ENCODE measurements at places on chromosomes 3 and 15.

- ATAC-seq = no peak
These were observed 163.6 kb upstream of the TBC1D5 start for GRCh38 chr3:17905996-17906395.

- ATAC-seq = no peak
These were observed 19.8 kb downstream of the TUBGCP4 start for GRCh38 chr15:43390723-43391122.

GRCh38 chr3:186003610-186004009, 65.8 kb upstream of the TRA2B start:
- ATAC-seq = no peak

DNA sequence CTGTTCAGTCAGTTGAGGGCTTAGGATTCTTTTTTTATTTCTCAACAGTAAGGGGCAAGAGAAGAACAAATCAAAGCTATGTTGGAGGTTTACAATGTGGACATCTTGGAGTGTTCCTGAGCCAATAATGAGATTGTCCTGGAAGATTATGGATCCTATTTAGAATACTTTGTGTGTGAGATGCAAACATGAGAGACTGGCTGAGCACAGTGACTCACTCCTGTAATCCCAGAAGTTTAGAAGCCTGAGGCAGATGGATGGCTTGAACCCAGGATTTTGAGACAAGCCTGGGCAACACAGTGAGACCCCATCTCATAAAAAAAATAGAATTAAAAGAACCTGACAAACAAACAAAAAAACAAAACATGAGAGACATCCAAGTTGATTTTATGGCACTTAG, 351.6 kb downstream of the GAP43 start:
- no peak for ATAC-seq

DNA sequence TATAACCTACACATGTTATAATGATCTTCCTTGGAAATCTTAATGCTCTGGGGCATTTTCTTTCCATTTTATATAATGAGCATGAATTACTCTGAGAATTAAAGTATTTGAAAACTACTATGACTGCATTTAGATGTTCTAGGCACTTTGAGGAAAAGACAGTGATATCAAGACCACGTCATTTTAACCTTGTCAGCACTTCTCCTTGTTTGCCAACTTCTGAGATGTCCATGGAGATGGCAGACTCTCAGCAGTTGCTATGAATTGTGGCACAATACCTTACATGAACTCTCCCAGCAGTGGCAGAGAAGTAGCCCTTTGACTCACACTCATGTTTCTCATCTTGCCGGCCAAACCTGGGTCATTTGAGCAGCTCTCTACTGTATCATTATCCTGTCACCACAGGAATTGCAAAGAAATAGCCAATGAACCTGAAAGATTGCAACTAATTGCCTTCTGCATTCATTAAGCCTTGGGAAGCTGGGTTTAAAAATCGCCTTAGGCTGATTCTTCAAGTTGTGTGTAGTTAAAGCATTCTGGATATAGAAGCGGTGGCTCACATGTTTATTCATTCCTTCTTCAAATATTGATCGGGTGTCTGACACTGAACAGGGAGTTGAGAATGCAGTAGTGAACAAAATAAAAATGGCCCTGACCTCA, 272.2 kb upstream of the CFAP20DC start:
- ATAC-seq = no peak

- no peak for ATAC-seq
These were observed 21.1 kb downstream of the CCDC32 start for GRCh38 chr15:40543631-40544294.
